ENCODE measurements at places on chromosomes 3 and 15. TPM values are rescaled to one million over a fixed set of nuclear protein-coding genes. Genes with fewer than 3 reads are reported as not detected.

DNA sequence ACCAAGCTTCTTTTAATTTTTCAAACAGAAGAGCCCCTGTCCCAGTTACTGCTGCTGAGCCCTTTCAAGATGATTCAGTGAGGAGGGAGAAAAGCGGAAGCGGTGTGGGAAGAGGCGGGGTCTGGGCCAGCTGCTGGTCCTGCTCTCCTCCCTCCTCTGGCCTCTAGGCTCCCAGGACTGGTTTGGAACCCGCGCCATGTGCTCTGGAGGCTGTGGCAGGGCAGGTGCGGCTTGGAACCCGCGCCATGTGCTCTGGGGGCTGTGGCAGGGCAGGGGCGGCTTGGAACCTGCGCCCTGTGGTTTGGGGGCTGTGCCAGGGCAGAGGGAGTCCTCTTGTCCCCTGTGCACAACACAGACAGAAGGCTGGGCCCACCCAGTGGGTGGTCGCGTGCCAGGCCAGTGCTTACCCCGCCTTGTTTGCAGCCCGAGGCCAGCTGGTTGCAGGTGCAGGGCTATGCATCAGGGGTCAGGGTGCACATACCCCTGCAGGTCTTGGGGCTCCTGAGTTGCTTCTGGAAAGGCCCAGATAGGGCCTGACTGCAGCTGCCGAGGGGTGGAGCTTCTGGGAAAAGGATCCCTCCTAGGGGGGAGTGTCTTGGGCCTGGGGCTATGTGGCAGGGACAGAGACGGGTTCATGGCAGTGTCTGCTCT lies 12.2 kb downstream of the ALG1L2 start:
- peak; percentile 57 for DNase-seq

- no peak for DNase-seq
Measured at GRCh38 chr3:115341208-115341607, 194.1 kb upstream of the ZBTB20 start.

DNA sequence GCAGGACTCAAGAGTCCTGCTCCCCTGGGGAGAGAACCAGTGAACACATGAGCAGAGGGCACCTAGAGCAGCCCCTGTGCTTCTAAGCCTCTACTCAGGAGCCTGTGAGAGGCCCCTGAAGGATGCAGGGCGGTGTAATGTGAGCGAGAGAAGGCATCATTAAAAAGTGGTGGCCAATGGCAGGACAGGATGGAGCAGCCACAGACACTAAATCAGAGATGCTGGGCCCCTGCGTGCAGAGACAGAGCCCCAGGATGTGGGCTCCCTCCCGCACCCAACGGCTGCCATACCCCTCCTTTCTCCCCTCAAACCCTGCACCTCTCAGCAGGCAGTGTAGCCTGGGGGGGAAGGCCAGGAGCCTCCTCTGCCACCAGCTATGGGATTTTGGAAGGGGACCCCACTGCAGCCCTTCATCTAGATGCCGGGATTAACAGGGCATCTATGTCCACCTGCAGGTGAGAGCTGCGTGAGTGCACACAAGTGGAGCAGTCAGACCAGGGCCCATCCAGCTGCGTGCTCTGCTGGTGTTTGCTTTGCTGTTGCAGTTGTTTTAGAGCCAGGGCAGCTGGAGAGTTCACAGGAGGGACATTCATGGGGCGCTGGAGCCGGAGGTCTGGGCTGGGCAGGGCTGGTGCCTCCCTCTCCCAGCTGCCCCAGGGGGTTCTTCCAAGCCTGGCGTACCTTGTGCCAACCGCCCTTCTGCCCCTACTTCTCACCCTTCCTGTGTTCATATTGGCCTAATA lies 5.1 kb upstream of the IQSEC1 start:
- DNase-seq, result no peak

GRCh38 chr3:114962189-114962588 lies 184.9 kb downstream of the ZBTB20 start:
- DNase-seq, result no peak

GRCh38 chr3:119309591-119309990 lies 15.4 kb downstream of the ARHGAP31 start:
- no peak for DNase-seq

The LINGO1 gene
- total RNA-seq, result 11.9 TPM

- no peak for DNase-seq
Measured at GRCh38 chr3:71425491-71426071, 157.9 kb downstream of the FOXP1 start.

DNA sequence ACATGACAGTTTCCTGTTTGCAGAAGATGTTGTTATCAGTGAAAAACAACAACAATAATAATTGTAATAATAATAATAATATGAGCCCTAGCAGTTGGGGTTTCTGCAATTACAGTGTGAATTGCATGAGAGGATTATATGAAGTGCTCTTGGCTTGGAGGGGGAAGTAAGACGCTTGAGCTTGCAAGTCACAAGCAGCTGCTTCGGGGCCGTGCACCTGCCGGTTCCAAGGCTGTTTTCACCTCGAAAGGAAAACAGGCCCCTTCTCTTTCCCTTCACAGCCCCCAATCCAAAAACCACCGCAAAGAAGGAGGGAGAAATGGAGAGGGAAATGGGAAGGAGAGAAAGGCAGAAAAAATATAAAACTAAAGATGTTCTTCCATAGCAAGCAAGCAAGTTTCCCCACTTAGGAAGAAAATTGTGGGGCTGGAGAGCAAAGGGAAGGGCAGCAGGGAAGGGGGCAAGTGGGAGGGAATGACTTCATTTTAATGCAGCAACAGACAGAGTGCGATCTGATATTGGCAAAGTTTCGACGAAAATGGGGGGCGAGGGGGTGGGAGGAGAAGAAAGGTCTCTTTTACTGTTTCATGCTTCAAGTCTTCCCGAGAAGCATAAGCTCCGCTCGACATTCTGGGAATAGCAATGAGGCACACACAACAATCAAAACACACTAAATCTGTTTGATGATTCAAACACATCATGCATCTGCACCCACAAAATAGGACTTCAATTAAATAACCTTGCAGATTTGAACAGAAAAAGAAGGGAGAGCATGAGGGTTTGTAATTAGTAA lies 284.2 kb upstream of the ATP11B start:
- no peak for DNase-seq

DNA sequence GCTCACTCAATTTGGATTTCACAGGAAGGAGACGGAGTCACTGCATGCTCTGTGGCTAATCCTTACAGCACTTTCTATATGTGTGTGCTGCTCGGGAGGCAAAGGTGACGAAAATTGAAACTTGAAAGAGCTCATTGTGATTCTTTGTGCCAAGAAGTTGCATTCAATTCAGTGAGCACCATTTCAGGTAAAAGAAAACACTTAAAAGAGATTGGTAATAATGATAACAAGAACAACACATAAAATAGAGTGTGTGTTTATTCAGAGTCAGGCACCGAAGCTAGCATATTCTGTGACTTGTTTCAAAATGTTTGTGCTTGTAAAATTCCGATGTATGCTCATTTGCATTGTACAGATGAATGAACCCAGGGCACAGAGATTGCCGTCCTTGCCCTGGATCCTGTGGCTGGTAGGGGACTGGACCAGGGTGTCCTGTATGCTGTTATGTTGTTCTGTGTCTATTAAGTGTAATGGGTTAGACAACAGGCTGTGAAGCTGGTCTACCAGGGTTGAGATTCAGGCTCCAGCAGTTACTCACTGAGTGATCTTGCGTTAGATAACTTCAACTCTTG lies 193.3 kb upstream of the PROK2 start:
- DNase-seq, result no peak

DNA sequence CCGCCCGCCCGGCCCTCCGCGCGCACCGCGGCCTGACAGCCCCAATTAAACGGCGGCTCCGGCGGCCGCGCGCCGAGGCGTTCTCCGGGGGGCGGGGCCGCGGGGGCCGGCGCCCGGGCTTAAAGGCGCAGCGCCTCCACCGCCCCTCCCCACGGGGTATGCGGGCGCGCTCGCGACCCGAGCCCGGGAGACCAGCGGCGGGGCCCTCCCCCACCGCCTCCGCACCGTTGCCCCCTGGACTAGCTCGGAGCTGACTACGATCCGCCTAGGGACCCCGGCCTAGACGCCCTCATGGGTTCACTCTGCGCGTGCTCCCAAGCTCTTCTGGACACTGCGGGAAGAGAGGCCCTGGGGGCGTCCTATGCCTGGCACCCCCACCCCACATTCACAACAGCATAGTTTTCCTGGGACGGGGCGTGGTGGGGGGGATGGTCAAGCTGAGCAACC lies at the start of gene DUSP7:
DUSP7 (minus strand) TSS at position 51 of the 447 bp plus-strand sequence. CDS start 205 bp downstream, outside the sequence.
- DNase-seq, result peak; percentile 93

- peak; percentile 20 for DNase-seq
Measured at GRCh38 chr3:14770591-14770990, 48.2 kb upstream of the FGD5 start.

- no peak for DNase-seq
Measured at GRCh38 chr3:28308196-28308595, 40.3 kb upstream of the ZCWPW2 start.

The CFAP20DC gene
- 9.9 TPM for total RNA-seq

The CRELD1 gene
- total RNA-seq, result 22.2 TPM

- no peak for DNase-seq
Measured at GRCh38 chr3:43298292-43298691, 12.0 kb downstream of the SNRK start.

- no peak for DNase-seq
Measured at GRCh38 chr3:125280668-125281361, 68.3 kb upstream of the SLC12A8 start.

Measured in H7 (cell line).